ENCODE measurements at places on chromosomes 11 and 22.

GRCh38 chr11:75821202-75821601 is 6.2 kb downstream of the UVRAG start:
- DNase-seq: no peak

DNA sequence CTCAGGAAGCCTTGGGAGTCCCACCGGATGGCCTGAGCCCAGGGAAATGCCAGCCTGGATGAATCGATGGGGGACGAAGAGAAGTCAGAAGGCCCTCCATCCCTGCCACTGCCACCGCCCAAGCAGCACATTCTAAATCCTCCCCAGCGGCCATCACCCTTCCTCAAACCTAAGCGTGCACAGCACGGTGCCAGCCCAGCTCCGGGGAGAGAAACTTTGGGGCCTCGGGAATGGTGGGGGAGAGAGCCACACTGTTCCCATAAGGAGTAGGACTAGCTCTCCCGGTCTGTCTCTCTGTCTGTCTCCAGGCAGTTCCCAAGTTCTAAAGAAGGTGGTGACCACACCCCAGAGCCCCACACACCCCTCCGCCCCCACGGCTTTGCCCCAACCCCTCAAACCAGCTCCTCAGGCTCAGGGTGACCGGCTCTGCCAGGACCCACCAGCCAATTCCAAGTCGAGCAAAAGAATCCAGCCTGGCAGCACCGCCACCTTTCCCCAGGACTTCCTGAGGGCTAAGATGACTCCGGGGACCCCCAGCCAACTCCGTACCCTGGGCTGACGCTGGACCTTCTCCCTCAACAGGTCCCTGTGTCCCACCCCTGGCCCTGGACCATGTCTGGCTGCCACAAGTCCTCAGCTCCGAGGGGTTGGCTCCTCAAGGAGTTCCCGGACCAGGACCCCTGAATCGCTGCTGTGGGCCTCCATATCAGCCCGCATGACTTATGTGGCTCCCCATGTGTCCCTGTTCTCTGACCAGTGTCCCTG is 2.7 kb downstream of the AHNAK start:
- DNase-seq: no peak

- DNase-seq: no peak
Measured at GRCh38 chr11:42552786-42553185, 759.0 kb upstream of the API5 start.

- no peak for DNase-seq
Measured at GRCh38 chr22:40120848-40121247, 56.9 kb upstream of the TNRC6B start.

DNA sequence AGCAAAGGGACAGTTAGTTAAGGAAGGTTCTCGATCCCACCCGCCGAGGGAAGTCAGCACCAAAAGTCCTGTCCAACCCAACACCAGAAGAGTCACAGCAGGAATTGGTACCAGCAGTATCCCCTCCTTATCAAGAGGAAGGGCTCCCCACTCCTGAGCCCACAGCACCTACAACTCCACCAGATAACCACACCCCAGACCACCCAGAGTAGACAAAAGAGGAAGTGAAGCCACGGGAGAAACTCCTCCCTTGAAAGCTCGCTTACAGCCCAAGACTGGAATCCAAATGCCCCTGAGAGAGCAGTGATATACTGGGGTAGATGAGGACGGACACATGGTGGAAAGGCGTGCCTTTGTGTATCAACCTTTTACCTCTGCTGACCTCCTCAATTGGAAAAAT is 7.3 kb upstream of the CD5 start:
- DNase-seq: no peak

DNA sequence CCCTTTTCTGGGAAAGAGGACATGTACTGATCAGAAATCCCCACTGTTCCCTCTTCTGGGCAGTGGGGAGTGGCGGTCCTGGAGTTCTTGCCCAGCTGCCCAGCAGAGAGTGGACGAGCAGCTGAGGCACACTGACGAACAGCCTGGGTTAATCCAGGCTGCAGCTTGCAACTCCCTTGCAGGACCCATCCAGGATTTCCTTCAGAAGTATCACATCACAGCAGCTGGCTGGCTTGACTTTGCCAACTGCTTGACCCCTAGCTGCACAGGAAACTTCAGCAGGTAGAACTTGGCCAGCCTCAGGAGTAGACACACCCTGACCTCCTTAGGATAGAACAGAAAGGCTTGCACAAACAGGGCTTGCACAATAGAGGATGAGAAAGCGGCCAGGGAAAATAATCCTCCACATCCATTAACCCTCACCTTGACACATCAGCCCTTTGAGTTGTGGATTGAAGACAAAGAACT is 27.9 kb upstream of the FZD4 start:
- no peak for DNase-seq

- DNase-seq: no peak
Measured at GRCh38 chr11:33017478-33017877, 1.8 kb downstream of the DEPDC7 start.

DNA sequence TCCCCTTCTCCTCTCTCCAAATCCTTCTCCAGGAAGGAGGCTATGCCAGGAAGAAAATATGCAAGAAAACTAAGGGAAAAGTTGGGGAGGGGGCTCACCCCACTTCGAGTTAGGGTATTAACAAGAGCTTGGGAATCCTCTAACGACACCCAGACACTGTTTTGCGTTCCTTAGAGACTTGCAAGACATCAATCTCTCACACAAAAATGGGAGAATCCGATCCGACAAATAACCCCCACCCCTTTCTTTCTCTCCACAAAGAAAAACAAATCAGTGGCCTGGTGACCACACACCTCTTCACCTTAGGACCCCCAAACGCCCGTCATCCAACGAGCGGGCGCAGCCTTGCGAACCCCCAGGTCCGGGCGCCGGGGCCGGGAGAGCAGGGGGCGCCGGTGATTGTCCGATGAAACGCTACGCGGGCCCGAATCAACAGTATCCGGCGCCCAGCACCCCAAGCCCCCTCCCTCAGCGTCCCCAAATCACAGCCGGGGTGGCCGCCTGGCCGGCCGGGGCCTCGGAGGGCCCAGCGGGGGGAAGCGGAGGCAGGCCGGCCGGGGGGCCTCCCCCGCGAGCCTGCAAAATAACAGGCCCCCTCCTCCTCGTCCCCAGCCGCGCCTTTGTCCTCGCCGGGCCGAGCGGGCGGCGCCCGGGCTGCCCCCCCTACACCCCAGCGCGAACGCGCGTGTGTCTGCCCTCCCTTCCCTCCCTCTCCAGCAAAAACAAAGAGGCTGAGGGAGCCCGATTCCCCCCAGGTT is 690 bp downstream of the CSNK1E start:
- DNase-seq: peak; percentile 58

DNA sequence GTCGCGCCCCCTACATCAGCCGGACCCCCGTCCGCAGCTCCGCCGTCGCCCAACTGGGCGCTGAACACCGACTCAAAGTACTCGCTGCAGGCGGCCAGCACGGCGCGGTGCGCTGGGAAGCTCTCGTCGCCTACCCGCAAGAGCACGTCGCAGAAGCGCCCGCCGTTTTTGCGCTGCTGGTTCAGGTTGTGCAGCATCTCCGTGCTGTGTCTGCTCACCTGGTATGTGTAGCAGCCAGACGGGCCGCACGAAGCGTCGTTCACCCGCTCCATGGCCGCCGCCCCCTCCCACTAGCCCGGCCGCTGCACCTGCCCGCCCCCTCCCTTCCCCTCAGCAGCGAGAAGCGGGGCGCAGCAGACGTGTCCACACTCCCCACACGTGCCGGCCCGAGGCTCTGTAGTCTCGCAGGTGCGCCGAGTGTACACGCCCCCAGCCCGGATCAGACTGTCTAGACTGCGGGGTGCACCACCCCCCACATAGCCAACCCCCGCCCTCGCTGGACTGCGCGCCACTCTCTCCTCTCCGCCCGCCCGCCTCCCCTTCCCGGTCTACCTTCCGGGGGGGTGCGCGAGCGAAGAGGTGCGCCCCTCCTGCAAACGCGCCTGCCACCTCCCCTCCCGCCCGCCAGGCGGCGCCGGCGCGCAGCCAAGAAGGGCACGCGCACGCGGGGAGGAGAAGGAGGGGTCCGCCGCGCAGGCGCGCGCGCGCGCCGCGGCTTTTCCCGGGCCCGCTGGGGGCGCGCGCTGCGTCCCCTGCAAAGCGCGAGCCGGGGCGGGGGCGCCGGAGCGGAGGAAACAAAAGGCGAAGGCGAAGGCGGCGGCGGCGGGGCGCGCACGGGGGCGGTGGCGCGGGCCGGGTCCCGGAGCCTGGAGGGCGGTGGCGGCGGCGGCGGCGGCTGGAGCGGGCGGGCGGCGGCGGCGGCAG is 553 bp downstream of the PATZ1 start:
- peak; percentile 90 for DNase-seq

- no peak for DNase-seq
Measured at GRCh38 chr11:116042146-116042545, 537.9 kb upstream of the CADM1 start.

GRCh38 chr22:38133331-38133730 is 22.8 kb upstream of the BAIAP2L2 start:
- no peak for DNase-seq

- DNase-seq: no peak
Measured at GRCh38 chr11:71140206-71140919, 112.0 kb downstream of the SHANK2 start.

DNA sequence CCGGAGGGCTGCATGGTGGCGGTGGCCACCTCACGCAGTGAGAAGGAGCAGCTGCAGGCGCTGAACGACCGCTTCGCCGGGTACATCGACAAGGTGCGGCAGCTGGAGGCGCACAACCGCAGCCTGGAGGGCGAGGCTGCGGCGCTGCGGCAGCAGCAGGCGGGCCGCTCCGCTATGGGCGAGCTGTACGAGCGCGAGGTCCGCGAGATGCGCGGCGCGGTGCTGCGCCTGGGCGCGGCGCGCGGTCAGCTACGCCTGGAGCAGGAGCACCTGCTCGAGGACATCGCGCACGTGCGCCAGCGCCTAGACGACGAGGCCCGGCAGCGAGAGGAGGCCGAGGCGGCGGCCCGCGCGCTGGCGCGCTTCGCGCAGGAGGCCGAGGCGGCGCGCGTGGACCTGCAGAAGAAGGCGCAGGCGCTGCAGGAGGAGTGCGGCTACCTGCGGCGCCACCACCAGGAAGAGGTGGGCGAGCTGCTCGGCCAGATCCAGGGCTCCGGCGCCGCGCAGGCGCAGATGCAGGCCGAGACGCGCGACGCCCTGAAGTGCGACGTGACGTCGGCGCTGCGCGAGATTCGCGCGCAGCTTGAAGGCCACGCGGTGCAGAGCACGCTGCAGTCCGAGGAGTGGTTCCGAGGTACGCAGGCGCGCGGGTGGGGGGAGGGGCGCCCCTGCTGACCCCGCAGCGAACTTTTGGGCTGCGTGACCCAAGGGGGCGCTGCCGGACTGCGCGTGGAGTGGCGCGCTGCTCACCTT is 670 bp downstream of the NEFH start:
- peak; percentile 56 for DNase-seq

GRCh38 chr11:77179048-77179447 is 51.0 kb downstream of the MYO7A start:
- DNase-seq: no peak

- DNase-seq: no peak
Measured at GRCh38 chr11:2751523-2752203, 51.9 kb upstream of the KCNQ1OT1 start.

- no peak for DNase-seq
Measured at GRCh38 chr11:1111545-1112212, 37.0 kb downstream of the MUC2 start.

DNA sequence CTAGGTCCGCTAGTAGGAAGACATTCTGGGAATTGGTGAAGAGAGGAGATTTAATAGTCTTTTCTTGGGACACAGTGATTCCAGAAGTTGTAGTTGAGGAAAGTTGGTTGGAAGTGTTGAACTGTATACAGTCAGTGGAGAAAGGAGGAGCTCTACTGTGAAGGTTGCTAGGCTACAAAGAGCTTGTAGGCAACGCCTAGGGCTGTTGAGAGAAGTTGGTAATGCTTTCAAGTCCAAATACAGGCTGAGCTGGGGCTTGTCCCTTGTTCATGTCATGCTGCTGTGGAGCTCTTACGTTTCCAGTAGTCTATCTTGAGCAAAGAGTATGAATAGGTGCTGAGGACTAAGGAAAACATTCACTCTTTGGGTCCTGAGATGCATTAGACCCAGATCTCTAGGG is 1.1 kb downstream of the TBCEL start:
- no peak for DNase-seq

DNA sequence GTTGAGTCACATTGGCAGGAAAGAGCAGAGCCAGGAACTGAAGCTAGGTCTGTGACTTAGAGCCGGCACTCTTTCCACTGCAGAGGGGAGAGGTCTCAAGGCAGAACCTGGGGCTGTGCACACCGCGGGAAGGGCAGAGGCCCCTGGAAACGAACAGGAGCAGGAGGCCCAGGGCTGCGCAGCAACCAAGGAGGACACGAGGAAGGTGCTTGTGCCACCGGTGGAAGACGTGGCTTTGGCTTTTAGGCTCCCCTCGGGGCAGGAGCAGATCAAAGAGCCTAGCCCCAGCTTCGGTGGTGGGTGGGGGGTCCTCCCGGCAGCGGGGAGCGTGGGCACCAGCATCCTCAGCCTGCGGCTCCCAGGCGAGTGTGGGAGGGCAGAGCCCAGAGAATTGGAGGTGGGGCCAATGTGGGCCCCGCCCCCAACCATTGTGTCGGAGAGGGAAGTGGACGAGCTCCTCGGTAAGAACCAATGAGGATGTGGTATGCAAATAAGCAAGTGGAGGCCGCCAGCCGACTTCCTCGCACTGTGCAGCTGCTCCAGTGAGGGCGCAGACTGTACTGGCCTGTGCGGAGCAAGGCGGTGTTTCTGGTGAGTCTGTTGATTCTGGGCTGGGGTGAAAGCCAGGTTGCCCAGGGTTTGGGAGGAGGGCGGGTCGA is at the start of gene CCDC116:
TSS of gene CCDC116 (plus strand) at position 524 of the 659 bp plus-strand sequence. CDS start 422 bp downstream, outside the sequence.
- DNase-seq: peak; percentile 83

GRCh38 chr22:44658311-44658953 is 43.6 kb upstream of the PRR5 start:
- no peak for DNase-seq

- DNase-seq: no peak
Measured at GRCh38 chr11:32082346-32082986, 8.4 kb upstream of the RCN1 start.

GRCh38 chr11:110069158-110069737 is 23.9 kb upstream of the ZC3H12C start:
- DNase-seq: no peak

DNA sequence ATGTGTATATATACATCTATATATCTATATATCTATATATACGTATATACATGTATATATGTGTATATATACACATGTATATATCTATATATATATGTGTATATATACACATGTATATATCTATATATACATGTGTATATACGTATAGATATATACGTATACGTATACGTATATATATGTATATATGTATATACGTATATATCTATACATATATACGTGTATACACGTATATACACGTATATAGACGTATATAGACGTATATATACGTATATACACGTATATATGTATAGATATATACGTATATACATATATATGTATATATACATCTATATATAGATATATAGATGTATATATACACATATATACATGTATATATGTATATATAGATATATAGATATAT is 25.1 kb upstream of the CAPRIN1 start:
- no peak for DNase-seq

GRCh38 chr11:69394234-69394868 is 87.1 kb upstream of the LINC01488 start:
- no peak for DNase-seq

GRCh38 chr11:75355051-75355450 is 3.6 kb upstream of the ARRB1 start:
- no peak for DNase-seq

Measured in stimulated activated CD8-positive, alpha-beta memory T cell treated with anti-CD3 and anti-CD28 coated beads, Interleukin-4, amount 100 ng/mL, for 48 hours (primary cell).